ENCODE measurements at places on chromosomes 5 and 9.
A peak's percentile ranks its signal among the peaks of the same experiment; 100 is the strongest.

DNA sequence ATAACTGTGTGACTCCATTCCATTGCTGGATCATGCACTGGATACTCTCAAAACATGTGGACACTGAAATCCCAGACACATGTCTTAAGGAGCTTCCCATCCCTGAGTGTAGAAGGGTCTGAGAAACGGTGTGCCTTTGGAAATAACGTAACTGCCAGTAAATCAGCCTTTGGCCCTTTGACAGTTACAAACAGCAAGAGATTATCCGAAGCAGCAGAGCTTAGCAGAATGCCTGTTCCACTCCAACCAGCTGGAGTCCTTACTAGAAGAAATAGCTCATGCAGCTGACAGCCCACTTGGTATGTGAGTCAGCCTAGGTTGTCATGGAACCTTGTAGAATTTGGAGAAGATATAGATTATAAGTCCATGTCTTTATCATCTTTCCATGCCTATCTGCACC, 7.0 kb downstream of the TMEM252 start:
- no peak for DNase-seq

- no peak for DNase-seq
Measured at GRCh38 chr9:100038472-100038871, 60.3 kb downstream of the ERP44 start.

GRCh38 chr9:87141124-87141523, 193.8 kb upstream of the GAS1 start:
- DNase-seq, result no peak

GRCh38 chr9:114155263-114155994, at the start of gene COL27A1:
TSS of gene COL27A1 (plus strand) at chr9:114155537. CDS start at chr9:114155951, 414 bp downstream.
- DNase-seq, result peak; percentile 79

GRCh38 chr5:13558408-13558807, 386.1 kb downstream of the DNAH5 start:
- no peak for DNase-seq

DNA sequence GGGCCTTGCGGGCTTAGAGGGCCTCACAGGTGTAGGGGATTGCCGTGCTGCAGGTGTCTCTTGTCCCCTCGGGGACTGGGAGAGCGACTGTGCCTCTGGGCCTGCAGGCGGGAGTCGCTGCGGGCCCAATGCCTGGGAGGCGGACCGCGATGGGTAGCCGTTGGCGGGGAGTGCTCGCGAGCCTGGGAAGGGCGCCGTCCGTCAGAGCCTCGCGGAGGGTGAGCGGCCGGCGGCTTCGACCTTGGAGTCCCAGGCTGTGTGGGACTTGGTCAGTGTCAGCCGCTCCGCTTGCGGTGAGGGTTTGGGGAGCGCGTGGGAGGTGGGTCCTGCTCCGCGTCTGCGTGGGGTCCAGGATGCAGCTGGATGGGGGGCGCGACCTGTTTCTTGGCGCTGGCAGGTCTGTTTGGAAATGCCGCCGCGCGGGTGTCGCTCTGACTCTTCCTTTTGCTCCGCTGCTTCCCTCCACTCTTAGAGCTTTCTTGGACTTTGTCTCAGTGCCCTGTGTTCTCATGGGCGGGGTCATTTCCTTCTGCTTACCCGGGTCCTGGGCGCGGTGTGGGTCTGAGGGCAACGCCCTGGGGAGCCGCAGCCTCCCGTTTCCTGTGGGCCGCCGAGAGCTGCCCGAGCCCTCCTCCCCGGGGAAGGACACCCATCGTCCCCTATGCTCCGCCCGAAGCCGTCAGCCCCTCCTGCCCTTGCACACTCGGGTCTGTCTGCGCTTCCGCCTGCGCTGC, 88.9 kb upstream of the CACNA1B start:
- no peak for DNase-seq

GRCh38 chr5:132072528-132072927, 1.1 kb upstream of the CSF2 start:
- no peak for DNase-seq
